Astrocyte (in vitro differentiated cells and primary cell): ENCODE measurements at places on chromosomes 12 and 14. TPM values are rescaled to one million over a fixed set of nuclear protein-coding genes. Genes with fewer than 3 reads are reported as not detected.

DNA sequence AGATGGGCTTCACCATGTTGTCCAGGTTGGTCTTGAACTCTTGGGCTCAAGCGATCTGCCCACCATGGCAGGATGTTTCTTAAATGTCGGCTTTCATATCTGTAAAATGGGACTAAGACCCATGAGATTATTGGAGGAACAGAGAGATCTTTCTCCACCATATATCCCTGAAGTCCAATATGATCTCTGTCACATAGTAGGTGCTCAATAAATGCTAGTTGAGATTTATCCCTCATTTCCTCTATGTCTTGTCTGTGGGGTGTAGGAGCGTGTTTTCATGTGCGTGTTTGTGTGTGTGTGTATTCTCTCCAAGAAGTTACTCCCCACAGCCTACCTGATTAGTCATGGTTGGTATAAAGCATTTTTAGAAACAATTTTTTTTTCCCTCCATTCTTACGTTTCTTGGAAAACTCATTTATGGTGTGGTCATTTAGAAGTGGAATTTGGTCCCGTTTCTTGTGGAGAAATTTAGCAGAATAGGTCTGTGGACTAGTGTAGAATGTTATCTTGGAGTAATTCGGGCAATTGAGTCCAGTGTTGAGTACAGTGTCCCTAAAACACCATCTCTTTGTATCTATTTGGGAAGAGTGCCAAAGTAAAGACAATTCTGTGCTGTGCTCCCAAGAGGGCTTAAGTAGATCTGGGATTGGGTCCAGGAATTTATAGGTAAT lies 4.3 kb downstream of the STRAP start:
- DNase-seq = peak; percentile 48

The FITM1 gene
- 0.25 TPM in 1 of 2 replicates, not detected in the other for total RNA-seq

The AICDA gene
- total RNA-seq = not detected in 2 replicates

The STXBP6 gene
- 27.1 and 27.5 TPM in 2 replicates for total RNA-seq

DNA sequence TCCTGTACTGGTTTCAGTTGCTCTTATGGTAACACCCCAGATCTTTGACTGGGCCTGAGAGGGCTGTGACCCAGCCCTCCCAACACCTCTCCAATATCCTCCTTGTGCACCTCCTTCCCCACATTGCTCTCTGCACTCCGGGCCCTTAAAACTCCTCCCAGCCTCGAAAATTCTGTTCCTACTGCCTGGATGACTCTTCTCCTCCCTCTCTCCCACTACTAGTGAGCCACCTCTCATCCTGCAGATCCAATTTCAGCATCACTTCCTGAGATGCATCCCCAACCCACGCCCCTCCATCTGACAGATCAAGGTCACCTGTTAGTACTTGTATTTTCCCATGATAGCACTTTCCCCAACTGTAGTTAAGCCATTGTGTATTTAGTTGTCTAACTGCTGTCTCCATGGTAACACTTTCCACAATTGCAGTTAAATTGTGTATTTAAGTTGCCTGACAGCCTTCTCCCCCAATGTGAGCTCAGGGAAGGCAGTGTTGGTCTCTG lies 11.5 kb upstream of the NT5DC3 start:
- peak; percentile 27 for DNase-seq

DNA sequence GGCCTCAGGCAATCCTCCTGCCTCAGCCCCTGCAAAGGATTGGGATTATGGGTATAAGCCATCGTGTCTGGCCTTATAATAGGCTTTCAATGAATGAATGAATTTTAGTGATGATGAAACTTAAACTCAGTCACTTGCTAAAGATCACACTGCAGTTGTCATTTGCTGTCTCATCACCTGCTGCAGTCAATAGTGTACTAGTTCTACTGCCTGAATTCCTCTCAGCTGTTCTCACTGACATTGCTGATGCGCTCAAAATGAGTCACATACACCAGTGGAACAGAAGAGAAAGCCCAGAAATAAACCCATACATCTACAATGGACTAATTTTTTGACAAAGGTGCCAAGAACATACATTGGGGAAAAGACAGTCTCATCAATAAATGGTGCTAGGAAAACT lies 5.6 kb upstream of the SYNJ2BP start:
- no peak for DNase-seq

The ZC2HC1C gene
- 1.4 and 1.7 TPM in 2 replicates for total RNA-seq

DNA sequence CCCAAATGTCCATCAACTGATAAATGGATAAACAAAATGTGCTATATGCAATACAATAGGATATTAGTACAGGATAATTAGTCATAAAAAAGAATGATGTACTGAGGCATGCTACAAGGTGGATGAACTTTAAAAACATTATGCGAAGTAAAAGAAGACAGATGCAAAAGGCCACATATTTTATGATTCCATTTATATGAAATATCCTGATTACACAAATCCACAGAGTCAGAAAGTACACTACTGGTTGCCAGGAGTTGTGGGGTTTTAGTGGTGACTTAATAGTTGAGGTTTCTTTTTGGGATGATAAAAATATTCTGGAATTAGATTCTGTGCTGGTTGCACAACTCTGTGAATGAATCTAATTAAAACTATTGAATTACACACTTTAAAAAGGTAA lies 12.6 kb downstream of the TRIM9 start:
- DNase-seq = peak; percentile 62

GRCh38 chr12:87117526-87117925 lies 861.3 kb upstream of the MGAT4C start:
- no peak for DNase-seq

GRCh38 chr12:65121049-65121955 lies at the start of gene WIF1:
Gene WIF1 (minus strand): TSS chr12:65121305. CDS start chr12:65121191, 114 bp downstream.
- no peak for DNase-seq

- DNase-seq = no peak
These were observed 6.7 kb upstream of the C12orf50 start for GRCh38 chr12:88035907-88036289.

- peak; percentile 8 for DNase-seq
These were observed 1.3 kb downstream of the UNG start for GRCh38 chr12:109098651-109099050.

- DNase-seq = peak; percentile 33
These were observed 68.2 kb downstream of the BCAT1 start for GRCh38 chr12:24880732-24881131.

GRCh38 chr12:83664650-83665049 lies 977.9 kb downstream of the TMTC2 start:
- DNase-seq = no peak

The TEX52 gene
- not detected in 2 replicates for total RNA-seq

DNA sequence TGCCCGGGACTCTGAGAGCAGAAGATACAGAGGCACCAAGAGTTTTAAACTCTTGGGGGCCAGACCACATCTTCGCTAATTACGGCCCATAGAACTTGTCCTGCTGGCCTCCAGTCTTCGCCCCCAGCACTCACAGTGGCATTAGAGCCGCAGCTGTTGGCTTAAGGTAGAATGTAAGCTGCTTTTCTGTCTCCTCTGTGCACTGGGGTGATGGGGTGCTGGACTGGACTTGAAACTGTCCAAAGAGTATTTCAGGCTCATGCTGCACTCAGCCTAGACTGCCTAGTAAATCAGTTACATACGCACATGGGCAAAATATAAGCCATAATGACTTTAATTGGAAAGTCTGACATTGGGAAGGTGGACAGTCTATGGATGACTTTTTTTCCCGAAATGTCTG lies 29.0 kb downstream of the YY1 start:
- no peak for DNase-seq

DNA sequence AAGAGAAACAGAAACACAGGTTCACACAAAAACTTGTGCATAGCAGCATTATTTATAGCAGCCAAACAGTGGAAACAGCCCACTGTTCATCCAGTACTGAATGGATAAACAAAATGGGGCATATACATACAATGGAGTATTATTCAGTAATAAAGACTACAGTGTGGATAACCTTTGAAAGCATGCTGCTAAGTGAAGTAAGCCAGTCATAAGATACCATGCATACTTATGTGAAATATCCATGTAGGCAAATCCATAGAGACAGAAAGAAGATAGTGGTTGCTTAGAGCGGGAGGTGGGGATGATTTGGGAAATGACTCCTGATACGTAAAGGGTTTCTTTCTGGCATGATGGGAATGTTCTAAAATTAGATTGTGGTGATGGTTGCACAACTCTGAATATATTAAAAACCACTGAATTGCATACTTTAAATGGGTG lies 99.4 kb downstream of the CRADD start:
- DNase-seq = peak; percentile 95

The ANKRD52 gene
- total RNA-seq = 98.4 and 105 TPM in 2 replicates

The LRP1-AS gene
- total RNA-seq = not detected in 2 replicates

DNA sequence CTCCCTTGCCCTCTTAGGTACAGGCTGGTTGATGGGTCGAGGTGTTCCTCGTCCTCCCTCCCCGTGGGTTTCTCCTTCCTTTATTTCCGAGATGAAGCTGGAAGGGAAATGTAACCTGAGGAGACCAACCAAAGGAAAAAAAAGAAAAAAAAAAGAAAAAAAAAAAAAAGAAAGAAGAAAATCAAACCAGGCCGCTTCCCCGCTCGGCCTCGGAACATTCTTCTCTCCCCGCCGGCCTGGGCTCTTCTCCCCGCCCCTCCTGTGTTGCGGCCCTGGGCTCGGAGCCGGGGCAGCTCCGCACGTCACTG lies 1.6 kb upstream of the NFATC4 start:
- DNase-seq = no peak

DNA sequence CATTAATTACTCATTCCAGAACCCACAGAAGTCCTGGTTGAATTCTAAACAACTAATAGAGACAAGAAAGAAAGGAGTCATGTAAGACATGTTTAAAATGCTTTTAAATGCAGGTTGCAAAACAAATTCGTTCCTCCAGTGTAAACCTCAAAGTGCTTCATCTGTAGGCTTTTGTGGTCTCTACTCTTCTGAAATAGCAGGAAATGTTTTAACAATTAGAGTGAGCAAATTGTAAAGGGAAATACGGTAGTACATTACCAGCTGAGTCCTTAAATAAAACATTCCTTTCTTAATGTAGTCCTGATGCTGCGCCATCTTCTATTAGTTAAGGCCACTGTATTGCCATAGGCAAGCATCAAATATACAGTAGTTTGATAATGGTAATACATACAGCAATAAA lies 1934.2 kb upstream of the SEL1L start:
- peak; percentile 2 for DNase-seq

GRCh38 chr12:96907671-96908422 lies 790 bp downstream of the NEDD1 start:
- peak; percentile 36 for DNase-seq

DNA sequence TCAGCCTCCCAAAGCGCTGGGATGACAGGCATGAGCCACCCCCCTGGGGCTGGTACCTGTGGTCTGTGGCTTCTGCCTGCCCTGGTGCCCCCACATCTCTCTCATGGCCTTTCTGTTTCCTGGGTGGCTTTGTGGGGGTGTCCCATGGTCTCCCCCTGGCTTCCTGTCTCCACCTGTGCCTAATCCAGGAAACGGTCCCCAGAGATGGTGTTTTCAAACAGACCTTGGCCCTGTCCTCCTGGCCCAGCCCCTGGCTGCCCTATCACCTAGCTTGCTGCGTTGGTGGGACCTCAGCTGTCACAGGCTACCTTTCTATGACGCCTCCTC lies 18.1 kb downstream of the MEG3 start:
- no peak for DNase-seq

DNA sequence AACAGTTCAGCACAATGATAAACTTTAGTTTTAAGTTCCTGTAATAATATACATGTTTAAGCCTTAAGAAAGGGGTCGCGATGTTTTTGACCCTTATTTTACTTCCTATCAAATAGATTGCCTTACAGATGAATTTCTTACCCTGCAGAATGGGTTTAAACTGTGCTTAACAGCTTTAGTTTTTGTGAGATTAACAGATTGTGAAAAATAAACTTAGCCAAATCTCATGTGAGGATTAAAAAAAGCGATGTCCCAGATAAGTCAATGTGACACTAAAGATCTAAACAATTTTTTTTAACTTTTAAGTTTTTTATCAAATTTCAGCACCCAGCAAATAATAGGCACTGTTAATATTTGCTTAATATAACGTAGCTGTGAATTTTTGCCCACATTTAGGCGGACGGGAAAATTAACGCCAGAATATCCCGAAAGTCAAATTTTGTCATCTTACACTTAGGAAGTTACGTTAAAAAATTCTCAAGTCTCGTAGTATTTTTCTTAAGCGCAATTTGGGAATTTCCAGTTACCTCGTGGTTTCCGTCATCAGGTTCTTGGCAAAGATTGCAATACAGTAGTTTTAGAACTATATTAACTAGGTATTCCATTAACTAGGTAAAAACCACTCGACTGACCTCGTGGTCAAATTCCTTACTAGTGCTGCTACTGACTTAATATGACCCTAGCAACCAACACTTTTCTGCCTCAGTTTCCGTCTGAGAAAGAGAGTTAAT lies 1.2 kb downstream of the HNRNPC start:
- peak; percentile 27 for DNase-seq

The PELI2 gene
- total RNA-seq = 5.2 and 5.3 TPM in 2 replicates

DNA sequence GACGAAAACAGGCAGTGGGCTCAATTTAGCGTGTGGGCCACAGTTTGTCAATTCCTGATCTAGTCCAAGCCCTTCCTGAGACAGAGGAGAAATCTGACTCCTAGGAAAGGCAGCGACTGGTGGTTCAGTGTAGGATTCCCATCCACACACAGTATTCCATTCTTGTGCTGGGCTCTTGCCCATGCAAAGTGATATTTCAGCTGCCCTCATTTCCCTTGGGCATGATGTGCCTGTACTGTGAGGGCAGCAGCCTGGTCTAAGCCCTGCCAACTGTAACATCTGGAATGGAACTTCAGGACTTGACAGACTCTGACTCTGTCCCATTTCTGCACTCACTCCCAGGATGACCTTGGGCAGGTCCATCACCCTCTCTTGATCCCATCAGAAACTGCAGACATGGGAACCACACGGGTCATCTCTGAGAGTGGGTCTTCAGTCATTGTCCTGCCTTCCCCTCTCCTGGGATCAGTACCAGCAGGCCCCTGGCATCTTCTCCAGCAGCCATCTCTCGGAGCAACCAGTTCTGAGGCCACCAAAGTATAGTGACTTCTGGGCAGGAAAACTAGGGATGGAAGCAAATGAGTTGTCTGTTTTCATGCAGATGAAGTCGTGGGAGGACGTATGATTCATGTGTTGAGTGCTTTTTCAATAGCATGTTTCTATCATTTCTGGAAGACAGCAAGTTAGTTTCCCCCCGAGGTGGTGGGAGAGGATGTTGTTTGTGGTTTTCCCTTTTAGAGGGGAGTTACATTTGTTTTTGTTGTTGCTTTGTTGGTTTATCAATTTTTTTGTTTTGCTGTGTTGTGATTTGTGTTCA lies 54.2 kb upstream of the BCL2L14 start:
- peak; percentile 18 for DNase-seq

DNA sequence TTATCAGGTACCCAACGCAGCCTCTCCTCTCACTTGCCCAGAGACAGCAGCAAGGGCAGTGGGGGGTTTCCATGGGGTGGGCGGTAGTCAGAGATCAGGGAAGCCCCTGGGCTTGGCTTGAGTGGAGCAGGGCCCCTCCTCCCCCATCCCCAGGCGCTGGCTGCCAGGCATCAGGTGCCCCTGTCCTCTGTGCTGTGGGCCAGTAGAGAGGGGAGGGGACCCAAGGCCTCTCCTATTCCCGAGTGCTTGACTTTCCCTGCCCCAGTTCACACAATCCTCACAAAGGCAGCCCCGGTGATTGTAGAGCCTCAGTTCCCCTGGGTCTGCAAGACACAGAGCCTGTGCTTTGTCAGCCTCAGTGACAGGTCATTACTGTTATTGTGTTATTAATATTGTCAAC lies 57.7 kb downstream of the MVK start:
- no peak for DNase-seq

The CMA1 gene
- not detected in 2 replicates for total RNA-seq
